ENCODE measurements at places on chromosomes 4 and X. TPM values are rescaled to one million over a fixed set of nuclear protein-coding genes. Genes with fewer than 3 reads are reported as not detected.

DNA sequence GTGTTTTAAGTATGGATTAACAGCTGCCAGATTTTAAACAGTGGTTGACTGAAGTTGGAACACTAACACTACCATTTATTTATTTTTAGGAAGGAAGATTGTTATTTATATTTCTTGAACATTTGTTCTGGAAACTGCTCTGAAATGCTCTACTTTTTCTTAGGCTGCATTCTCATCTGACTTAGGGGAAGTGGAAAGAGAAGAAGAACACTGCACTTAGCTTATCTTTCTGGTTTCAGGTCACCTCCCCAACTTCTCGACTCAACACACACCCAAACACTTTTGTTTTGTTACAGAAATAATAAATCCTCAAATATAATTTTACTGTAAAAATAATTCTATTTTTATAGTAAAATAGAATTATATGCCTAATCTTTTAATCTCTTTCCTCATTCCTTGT is 18.6 kb downstream of the BLTP1 start:
- H3K27ac ChIP-seq, result no peak overlapping the region
- no peaks in the 10 kb centered on the region for H3K36me3 ChIP-seq
- H3K4me1 ChIP-seq, result no peaks in the 10 kb centered on the region
- H3K27me3 ChIP-seq, result no peaks in the 10 kb centered on the region
- no peak for DNase-seq
- H3K4me3 ChIP-seq, result no peak overlapping the region

GRCh38 chr4:169707958-169708643 is 49.6 kb downstream of the HPF1 start:
- H3K27ac ChIP-seq, result no peak overlapping the region
- DNase-seq, result no peak

DNA sequence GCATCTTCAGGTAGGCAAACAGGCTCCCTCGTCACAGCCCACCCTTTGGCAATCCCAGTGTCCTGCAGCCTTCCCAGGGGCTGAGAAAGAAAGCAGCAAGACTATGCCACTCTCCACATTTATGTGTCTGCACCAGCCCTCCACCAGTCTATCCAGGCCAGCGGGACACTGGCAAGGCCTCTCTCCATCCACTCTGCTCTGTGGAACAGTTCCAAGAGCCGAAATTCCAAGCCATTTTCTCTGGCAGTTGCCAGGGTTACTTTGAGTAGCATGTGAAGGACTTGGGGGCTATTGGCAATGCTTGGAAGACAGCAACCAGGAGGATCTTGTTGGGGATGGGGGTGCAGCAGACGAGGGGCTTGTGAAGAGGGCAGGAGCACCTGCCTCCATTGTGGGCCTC is 52.1 kb downstream of the TSC22D3 start:
- H3K4me1 ChIP-seq, result no peaks in the 10 kb centered on the region
- no peaks in the 10 kb centered on the region for H3K36me3 ChIP-seq
- peaks cover 3% of the 10 kb centered on the region for H3K27me3 ChIP-seq
- no peak overlapping the region for H3K4me3 ChIP-seq

- no peak overlapping the region for H3K4me3 ChIP-seq
- H3K36me3 ChIP-seq, result no peaks in the 10 kb centered on the region
- H3K27ac ChIP-seq, result no peak overlapping the region
Measured at GRCh38 chr4:101288365-101289145, 58.8 kb downstream of the PPP3CA start.

AREG gene
- total RNA-seq, result 21.7 TPM

PHKA1 gene
- 4.2 TPM for total RNA-seq

TMEM164 gene
- 57.3 TPM for total RNA-seq

SOWAHB gene
- 20.8 TPM for total RNA-seq

ITGB1BP2 gene
- total RNA-seq, result 2.5 TPM

USP17L26 gene
- total RNA-seq, result not detected
